Fibroblast of skin of right quadriceps (primary cell): ENCODE measurements at places on chromosomes 1 and 21.
A peak's percentile ranks its signal among the peaks of the same experiment; 100 is the strongest.

DNA sequence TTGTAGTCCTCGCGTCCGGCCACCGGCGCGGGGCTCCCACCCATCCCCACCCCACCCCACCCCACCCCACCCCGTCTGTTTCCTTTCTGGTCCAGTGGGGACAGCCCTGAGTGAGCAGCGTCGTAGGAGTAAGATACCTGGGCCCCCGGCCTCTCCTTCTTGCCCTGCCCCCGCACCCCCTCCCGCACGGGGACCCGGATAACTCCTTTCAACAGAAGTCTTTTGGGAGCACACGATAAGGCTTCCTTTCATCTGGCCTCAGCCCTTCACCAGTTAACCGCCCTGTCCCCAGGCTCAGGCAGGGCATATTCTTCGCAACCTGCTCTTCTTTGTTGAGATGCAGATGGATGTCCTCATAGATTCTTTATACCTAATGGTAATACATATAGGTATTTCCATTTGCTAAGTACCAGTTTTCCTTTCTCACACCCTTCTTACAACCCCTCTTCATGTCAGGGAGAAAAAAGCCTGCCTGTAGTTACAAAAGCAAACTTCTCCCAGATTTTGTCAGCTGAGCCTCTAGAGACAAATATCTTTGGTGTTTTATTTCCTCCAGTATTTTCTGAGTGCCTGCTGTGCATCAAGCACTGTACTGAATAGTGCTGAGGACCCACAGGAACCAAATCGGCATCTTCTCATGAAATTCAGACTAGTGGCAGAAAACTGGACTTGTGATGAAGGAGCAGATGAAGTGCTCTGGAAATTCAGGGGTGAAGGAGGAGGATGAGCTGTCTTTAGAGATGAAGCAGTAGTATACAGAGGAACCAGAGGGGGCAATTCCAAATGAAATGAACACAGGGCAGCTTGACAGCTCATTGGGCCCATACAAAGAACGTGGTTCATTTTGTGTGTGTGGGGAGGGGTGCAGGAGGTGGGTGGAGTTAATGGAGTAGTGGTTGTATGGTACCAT, 33.6 kb downstream of the SLC2A1 start:
- DNase-seq: no peak

DNA sequence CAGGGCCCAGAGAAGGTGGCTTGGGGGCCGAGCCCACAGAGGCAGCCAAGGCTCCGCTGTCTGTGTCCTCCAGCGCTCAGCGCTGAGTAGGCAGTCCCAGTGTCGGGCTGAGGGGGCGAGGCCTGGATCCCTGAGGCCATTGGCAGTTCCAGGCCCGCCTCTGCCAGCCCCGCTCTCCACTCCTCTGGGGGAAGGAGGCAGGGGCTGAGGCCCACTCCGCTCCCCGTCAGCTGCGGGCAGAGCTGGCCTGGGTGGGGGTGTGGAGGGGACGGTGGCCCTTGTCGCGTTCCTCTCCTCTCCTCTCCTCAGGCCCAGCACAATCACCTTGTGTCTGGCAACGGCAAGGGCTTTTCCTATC, 132.8 kb downstream of the CASZ1 start:
- no peak for DNase-seq

- no peak for DNase-seq
Observed at GRCh38 chr1:207321790-207322645, 540 bp downstream of the CD55 start.

- DNase-seq: no peak
Observed at GRCh38 chr1:9260059-9260766, 25.6 kb downstream of the H6PD start.

- no peak for DNase-seq
Observed at GRCh38 chr1:58768191-58768731, 15.6 kb downstream of the JUN start.

GRCh38 chr1:17582124-17582774, 42.8 kb downstream of the ARHGEF10L start:
- DNase-seq: no peak

DNA sequence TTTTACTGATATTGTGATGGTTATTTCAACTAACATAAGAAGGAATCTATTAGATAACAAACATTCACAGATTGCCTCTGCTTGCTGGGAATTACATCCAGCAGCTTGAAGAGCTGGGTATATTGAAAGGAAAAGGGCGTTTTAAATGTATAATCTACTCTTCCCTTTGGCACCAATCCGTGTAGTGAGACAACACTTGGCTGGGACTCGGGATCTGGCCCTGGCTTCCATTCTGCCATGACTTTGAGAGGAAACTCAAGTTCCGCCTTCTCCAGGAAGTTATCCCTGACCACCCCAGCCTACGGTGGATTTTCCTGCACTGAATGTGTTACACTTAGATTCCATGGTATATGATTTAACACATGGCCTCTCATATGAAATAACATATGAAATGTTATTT, 86.9 kb upstream of the UBE2U start:
- no peak for DNase-seq

GRCh38 chr1:158101927-158102326, 78.8 kb upstream of the CD1D start:
- peak; percentile 61 for DNase-seq

GRCh38 chr1:218476385-218476784, 131.2 kb downstream of the TGFB2 start:
- peak; percentile 91 for DNase-seq

GRCh38 chr1:160550572-160551034, 27.5 kb upstream of the SLAMF6 start:
- no peak for DNase-seq

GRCh38 chr21:36630485-36631206, 68.3 kb upstream of the SIM2 start:
- DNase-seq: peak; percentile 33

DNA sequence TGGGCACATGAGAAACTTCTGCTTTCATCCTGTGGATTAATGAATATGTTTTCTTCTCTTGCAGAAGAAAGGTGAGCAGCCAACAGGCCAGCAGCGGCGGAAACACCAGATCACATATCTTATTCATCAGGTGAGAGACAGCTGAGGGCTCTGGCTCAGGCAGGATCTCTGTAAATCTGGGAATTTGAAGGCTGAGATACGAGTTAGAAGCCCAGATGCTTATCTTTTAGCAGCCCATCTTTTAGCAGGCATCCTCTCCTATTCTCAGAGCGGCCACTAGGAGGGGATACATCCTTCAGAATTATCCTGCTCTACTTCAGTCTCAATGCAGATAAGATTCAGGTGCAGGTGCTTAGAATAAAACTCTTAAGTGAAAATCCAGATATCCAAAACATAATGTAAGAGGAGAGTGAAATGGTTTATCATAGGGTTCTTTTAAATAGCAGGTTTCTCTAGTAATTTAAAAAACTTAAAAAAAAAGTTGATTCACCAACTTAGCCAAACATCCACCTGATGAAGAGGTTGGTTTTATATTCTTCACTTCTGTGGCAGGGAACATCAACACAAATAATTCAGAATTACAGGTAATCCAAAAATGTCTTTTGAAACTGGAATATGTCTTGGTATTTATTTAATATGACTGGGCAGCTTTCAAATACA, 19.3 kb downstream of the SH2D2A start:
- DNase-seq: peak; percentile 61

- no peak for DNase-seq
Observed at GRCh38 chr1:209342441-209343175, 240.9 kb upstream of the CAMK1G start.

DNA sequence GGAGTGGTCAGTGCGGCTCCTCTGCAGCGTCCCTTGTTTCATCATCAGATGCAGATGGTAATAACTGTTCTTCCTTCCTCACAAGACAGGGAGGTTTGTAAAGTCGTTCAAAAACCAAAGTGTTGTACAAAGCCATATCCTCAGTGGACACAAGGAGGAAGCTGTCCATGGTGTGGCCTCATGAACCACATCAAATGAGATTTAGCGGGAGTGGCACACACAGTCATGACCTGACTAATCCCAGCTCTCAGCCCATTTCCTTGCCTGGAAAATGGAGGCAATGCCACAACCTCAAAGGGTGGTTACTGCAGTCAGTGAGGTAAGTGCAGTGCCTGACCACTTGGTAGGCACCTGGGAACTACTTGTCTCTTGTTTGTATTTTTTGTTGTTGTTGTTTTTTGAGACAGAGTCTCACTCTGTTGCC, 13.4 kb downstream of the ENTREP3 start:
- DNase-seq: no peak

GRCh38 chr1:85199667-85200462, 951 bp downstream of the SYDE2 start:
- no peak for DNase-seq

GRCh38 chr1:202682477-202682876, 27.8 kb downstream of the SYT2 start:
- no peak for DNase-seq

DNA sequence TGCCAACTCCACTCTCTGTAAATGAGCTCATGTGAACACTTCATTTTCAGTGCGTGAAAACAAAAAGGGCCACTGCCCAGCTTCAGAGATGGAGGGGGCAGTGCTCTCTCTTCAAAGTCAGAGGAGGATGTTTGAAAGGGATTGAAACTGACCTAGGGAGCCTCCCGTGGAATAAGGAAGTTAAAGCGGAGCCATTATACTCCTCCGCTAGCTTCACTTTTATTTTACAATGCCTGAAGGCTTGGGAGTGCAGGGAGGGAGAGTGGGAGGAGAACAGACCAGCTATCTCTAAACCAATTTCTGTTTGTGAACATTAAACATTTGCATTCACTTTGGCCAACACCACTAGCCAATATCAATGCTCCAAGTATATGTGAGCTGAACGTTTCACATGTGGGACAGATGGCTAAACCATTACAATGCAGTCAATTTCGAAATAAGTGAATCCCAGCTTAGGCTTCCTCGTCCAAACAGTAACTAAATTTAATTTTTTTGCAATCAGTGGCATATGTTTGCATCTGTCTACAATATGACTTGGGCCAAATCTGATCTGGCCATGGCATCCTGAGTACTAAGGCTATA, 126.9 kb downstream of the ESRRG start:
- no peak for DNase-seq

DNA sequence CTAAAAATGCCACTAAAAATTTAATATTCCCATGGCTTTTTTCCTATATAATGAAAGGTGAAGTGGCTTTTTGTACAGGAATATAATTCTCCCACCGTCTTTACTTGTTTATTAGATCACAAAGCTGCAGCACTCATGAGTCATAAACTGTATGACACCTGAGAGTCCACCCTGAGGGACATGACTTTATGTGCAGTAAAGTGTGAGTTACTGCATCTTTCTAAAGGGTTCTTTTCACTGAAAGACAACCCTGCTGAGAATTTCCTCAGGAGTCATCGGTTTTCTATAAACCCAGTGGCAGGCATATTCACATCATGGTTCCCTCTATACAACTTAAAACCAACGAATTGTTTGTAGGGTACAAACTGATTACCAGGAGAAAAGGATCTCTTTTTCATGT, 77.4 kb downstream of the APP start:
- peak; percentile 45 for DNase-seq

- DNase-seq: no peak
Observed at GRCh38 chr1:183554577-183554976, 35.7 kb downstream of the NCF2 start.

- DNase-seq: no peak
Observed at GRCh38 chr1:52679498-52679897, 18.6 kb downstream of the COA7 start.

DNA sequence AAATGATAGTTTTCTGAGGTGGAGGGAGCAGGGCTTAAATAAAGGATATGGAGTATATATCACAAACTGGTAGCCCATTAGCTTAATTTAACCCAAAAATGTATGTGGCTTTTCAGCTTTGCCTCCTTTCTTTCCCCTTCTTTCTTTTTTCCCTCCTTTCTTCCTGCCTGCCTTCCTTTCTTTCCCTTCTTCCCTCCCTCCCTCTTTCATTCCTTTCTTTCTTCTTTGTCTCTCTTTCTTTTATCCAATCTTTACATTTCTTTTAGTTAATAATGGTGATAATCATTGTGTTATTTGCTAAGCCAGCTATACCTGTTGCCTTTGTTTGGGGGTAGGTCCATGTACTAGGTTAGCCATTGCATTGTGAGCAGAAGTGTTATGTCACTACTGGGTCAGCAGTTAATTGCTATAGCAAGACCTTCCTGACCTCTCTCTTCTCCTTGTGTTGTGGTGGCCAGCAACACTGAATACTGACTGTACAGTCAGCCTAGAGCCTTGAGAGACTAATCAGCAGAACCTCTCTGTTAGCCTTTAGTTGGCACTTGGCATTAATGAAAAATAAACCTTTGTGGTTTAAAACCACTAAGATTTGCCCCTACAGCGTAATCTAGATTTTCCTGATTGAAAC, 5.1 kb downstream of the GORAB start:
- no peak for DNase-seq

DNA sequence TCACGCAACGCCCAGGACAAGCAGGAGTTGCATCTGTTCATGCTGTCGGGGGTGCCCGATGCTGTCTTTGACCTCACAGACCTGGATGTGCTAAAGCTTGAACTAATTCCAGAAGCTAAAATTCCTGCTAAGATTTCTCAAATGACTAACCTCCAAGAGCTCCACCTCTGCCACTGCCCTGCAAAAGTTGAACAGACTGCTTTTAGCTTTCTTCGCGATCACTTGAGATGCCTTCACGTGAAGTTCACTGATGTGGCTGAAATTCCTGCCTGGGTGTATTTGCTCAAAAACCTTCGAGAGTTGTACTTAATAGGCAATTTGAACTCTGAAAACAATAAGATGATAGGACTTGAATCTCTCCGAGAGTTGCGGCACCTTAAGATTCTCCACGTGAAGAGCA, 60.4 kb upstream of the ZNF326 start:
- no peak for DNase-seq

- peak; percentile 53 for DNase-seq
Observed at GRCh38 chr1:6967431-6968111, 182.3 kb downstream of the CAMTA1 start.

DNA sequence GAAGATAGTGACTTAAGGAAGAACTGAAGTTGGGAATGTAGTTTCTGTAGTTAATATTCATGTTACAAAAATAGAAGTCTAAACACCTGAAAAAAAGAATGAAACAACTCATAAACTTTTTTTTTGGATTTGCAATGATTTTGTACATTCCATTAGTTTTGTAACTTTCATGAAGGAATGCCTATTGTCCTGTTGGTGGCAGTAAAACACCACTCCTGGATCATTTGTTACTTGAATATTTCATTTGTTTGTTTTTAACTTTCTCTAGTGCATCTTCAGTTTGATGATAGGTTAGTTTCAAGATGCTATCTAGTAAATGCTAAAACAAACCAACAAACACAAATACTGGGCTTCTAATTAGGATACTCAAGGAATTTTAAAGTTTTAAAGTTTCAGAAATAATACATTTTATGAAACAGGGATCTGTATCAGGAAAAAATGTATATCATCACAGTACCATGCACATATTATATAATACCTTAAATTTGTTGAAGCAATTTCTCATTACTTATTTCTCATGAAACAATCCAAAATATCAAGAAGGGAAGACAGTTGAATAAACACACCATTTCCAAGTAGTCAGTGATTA, 229.7 kb upstream of the CACYBP start:
- peak; percentile 62 for DNase-seq

DNA sequence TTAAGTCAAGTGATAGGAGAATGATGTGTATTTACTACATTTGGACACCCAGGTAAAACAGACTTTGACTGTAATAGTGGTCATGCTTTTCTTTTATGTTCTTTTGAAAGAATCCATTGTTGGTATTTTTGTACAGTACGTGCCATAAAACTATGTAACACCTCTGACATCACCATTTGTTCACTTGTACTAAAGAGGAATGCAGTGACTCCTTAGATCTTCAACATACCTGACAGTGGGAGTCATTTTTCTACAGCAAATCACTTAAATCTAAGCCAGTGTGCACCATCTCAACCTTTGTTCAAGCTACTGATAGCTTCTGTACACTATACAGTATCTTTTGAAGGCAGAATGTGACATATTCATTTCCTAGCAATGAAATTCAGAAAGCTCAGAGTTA, 6.3 kb upstream of the PLD5 start:
- no peak for DNase-seq
